NCI-H526 treated with DMSO at 0.1 percent for 48 hours (cell line): ENCODE measurements at places on chromosomes 3 and 15.

DNA sequence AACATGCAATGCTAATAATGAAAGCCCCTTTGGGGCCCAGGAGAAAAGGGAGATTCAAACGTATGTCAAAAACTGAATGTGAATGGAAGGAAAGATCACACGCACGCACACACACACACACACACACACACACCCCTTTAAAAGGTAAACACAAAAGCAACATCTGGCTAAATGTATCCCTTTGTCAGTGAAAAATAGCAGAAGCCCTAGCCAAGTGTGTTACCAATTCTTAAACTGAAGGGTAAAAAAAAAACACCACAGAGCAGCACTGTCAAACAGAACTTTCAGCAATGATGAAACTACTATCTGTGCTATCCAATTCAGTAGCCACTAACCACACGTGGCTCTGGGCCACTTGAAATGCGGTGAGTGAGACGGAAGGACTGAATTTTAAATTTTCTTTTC lies 4.9 kb downstream of the RFTN1 start:
- DNase-seq = no peak

- DNase-seq = no peak
Measured at GRCh38 chr15:50493625-50494024, 52.8 kb downstream of the USP50 start.

GRCh38 chr3:54862526-54862925 lies 65.3 kb downstream of the LRTM1 start:
- DNase-seq = no peak

- no peak for DNase-seq
Measured at GRCh38 chr3:123410149-123410515, 38.8 kb downstream of the ADCY5 start.

- no peak for DNase-seq
Measured at GRCh38 chr3:149314807-149315578, 18.4 kb downstream of the TM4SF18 start.

- DNase-seq = peak; percentile 51
Measured at GRCh38 chr3:9932843-9933560, 632 bp upstream of the CRELD1 start.

DNA sequence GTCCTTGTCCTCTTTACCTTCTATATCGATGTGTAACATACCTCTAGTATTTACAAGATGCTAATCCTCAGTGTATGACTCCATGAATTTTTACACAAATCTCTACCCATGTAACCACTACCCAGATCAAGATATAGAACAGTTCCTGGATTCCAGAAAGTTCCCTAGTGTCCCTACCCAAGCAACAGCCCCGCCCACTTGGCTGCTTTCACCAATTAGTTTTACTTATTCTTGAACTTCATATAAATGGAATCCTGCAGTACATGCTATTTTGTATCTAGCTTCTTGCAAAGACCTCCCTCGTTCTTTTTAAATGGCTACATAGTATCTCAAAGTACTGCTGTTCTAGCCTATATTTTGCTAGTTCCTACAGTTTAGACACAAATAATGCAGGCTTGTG lies 33.0 kb downstream of the CD276 start:
- DNase-seq = no peak

GRCh38 chr3:48187301-48187578 lies 977 bp downstream of the CDC25A start:
- no peak for DNase-seq

DNA sequence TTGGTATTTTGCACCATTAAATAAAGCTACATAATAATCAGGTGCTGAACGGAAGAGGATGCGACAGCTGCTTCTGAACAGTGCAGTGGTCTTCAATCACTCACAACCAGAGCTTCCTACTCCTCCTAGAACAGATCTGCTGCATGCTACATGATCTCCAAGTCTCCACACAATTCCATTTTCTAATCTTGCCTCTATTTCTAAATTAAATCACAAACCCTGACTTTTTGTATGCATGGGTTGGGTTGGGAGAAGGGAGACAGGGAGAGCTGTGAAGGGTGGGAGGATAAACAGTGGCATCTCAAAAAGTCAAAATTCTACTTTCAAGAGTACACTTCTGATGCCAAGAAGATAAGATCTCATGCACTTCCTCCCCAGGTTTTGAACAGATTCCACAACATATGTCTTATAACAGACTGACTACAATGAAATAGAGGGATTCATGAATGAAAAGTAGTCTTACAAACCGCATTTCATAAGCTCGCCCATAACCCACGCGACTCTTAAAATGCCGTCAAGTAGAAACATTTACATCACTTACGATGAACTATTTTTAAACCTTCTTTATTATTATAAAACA lies 57.2 kb downstream of the CHSY1 start:
- DNase-seq = no peak

GRCh38 chr3:174958671-174959328 lies 99.7 kb downstream of the NAALADL2 start:
- DNase-seq = no peak
